ENCODE measurements at places on chromosomes 4 and X.

- no peak for DNase-seq
These were observed 1066.0 kb downstream of the FSTL5 start for GRCh38 chr4:161097821-161098220.

DNA sequence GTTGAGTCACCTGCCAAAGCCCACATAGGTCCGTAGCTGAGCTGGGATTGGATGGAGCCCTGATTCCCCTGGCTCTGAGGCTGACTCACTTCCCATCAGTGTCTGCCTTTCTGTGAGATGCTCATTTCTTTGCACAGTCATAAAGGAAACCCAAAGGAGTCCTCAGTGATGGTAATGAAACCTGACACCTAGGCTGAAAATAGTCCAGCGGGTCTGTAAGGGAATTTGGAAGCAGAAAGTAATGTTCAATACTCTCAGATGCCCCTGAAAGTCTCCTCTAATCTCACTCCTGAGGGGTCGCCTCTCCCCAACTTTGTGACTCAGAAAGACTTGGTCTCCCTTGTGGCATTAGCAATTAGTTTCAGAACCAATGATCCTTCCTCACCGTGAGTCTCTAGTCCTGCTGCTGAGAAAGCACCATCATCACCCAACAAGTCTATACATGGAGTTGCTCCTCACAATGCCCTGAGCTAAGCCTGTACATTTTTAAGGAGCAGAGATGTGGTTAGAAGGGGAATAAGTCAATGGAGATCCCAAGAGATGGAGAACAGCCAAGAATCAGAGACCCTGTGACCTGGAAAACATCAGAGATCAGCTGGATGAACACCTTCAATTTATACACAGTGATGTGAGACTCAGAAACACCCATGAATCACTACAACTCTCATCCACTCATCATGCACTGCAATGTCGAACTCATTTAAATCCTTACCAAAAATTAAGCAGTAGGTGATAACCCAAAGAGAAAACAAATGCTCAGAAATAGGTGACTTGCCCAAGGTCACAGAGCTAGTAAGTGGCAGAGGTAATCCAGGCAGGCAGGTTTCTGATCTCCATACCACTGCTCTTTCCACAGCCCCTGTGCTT, 219.0 kb upstream of the CPEB2 start:
- DNase-seq = no peak

- DNase-seq = no peak
These were observed 119.4 kb downstream of the FAT4 start for GRCh38 chr4:125434136-125434535.

GRCh38 chr4:11165052-11165451, 263.6 kb downstream of the HS3ST1 start:
- DNase-seq = peak; percentile 6

DNA sequence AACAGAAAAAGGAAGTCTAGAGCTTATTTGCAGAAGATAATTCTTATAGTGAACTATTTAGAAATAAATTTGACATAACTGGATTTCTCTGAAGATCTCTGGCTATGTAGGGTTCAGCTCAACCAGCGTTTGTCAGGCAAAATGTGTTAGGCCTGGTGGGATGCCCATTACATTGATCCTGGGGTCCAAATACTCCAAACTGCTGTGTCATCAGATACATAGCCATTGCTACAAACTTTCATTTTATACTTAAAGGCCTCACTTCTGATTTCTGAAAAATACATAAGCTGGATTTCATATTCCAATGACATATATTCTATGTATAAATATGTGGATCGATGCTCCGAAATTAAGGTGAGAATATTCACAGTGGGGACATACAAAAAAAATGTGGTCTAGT, 1958.9 kb upstream of the TENM3 start:
- no peak for DNase-seq

DNA sequence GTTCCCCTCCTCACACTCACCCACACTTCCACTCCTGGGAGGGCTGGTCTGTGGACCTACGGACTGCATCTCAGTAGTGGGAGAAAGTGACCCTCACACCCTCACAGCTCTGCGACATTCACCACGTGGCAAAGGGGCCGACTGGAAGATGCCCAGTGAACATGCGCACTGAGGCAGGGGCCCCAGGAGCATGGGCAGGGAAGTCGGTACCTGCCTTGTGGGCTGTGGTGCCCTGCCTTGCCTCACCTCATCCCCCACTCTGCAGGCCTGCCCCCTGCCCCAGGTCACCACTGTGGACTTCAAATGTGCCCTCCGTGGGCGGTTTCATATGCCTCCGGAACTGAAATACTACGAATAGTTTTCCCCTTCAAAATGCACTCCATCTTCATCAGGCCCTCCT, 46.2 kb upstream of the XAGE1B start:
- no peak for DNase-seq

- no peak for DNase-seq
These were observed 3.6 kb downstream of the GEMIN8 start for GRCh38 chrX:14026121-14026520.

GRCh38 chr4:110347805-110348204, 128.2 kb upstream of the ENPEP start:
- DNase-seq = no peak

DNA sequence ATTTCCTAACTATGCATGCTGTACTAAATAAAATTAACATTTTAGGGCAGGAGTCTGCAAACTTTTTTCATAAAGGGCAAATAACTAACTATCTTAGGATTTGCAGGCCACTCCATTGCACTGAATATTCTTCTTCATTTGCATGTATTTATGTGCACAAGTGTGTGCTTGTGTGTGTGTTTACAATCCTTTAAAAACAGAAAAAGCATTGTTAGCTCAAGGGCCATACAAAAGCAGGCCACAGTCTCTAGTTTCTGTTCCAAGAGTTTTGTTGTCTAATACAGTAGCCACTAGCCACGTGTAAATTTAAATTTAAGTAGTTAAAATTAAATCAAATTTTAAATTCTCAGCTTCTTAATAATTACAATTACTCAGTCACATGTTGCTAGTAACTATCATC, 621.8 kb downstream of the TMA16 start:
- no peak for DNase-seq

- DNase-seq = no peak
These were observed 28.7 kb downstream of the PAPSS1 start for GRCh38 chr4:107691378-107691777.

DNA sequence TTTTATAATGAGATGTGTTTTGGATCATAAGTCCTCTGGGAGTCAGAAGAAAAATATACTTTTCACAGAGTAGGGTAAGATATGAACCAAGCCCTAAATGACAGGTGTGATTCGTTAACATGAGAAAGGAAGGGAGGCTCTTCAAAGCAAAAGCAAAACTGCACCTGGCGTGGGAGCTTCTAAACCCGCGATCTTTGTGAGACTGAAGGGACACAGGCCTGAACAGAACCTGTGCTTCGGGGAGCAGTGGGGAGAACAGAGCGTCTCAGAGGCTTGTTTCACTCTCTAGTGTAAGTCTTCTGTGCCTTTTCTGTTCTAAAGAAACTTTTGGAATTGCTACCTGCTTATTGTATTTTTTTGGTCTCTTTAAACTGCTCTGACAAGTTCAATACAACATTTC, 30.2 kb upstream of the CYP4V2 start:
- DNase-seq = no peak

- DNase-seq = no peak
These were observed 111.5 kb downstream of the LARP7 start for GRCh38 chr4:112748352-112748878.

DNA sequence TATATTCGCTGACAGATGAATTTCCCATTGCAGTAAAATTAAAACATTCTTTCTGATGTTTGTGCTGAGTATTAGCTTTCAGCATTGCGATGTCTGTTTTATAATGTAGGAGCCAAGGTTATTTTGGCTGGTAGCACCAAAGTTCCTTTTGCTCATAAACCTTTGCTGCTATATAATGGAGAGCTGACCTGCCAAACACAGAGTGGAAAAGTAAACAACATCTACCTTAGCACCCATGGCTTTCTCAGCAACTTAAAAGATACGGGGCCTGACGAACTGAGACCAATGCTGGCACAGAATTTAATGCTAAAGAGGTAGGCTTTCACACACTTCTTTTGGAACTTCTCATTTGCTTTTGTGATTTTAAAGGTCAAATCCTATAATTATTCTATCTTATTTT, 46.0 kb downstream of the WDR19 start:
- DNase-seq = no peak

DNA sequence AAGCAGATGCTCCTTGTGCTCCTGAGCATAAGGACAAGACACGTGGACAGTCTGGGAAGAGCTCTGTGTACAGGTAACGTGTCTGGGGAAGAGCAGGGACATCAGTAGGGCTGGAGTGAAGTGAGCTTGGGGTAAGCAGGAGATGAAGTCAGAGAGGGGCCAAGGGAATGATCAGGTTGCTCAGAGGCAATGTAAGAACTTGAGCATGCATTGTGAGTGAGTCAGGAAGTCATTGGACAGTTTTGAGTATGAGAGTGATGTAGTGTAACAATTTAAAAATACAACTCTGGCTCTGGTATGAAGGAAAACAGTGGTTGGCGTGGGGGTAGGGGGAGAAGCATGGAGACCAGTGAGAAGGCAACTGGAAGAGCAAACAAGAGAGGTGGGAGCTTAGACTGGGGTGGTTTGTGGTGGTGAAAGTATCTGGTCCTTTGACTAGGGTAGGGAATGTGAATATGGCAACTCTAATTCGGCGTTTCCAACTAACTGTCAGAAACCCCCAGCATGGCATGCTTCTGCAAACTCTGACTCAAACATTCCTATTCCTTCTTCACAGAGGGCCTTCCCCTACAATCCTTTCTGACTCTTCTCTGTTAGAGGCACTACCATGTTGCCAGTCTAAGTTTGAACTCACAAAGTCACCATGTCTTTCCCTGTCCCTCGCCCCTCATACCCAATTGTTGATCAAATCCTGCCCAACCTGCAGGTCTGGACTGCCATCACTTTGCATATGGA, 57.2 kb downstream of the STBD1 start:
- DNase-seq = no peak

GRCh38 chr4:48248559-48248953, 21.1 kb downstream of the TEC start:
- no peak for DNase-seq

GRCh38 chr4:128449251-128449650, 161.6 kb upstream of the PGRMC2 start:
- no peak for DNase-seq

DNA sequence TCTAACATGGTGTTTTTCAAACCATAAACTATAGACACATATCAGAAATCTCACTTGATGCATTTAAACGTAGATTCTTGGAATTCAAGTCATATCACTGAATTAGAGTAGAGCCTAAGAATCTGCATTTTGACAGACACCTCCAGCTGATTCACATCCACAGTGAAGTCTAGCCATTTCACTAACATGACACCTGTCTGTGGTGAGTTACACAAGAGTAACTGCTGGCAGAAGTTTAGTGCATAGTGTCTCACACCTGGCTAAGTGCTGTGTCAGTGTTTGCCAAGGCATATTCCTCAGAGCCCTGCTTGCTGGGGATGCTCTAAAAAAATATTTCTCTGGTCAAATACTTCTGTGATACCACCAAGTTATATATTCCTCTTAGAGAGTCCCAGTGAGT, 237.5 kb upstream of the DIAPH2 start:
- DNase-seq = no peak

DNA sequence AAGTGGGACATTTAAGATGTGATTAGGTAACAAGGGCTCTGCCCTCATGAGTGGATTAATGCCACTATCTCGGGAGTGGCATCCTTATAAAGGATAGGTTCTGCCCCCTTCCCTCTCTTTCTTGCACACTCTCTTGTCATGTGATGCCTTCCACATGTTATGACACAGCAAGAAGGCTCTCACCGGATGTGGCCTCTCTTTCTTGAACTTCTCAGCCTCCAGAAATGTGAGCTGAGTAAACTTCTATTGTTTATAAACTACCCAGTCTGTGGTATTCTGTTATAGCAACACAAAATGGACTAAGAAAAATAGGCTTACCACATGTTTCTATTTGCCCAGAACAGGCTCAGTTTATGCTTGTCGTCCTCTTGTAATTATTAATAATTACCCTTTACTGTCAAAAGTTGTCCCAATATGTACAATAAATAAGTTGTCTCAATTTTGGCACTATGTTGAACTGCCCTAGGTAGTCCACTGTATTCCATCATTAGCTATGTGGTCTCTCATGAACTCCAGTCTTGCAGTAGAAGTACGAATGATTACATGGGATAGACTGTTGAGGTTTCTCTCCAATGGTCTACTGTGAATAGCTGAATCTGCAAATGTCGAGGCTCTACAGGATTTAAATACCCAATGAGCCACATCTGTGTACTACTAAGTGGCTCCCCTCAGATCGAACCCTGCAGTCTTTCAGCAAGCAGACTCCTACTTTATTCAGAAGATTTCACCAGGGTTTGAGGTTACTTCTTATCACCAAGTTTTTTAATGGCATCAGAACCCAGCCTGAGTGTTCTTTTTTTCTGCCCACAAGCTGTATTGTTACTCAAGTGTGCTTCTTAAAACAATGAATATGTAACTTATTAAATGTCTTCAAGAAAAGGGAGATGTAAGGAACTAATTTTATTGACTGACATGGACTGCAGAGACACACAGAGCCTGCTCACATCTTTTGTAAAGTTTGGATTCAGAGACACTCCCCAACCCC, 102.0 kb upstream of the LEF1 start:
- no peak for DNase-seq

DNA sequence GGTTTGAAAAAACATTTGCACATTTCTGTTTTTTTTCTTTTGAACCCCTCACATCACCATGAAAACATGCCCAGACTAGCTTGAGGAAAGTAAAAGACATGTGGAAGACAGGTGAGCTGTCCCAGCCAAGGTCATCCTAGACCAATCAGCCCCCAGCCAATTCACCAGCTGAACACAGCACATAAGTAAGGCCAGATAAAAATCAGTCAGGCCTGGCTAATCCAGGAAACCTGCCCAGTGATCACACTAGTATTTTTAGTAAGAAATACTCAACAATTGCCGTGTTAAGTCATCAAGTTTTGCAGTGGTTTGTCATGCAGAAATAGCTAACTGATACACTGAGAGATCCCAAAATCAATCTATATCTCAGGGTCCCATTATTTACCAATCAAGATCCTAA, 4.4 kb upstream of the SMR3A start:
- no peak for DNase-seq

DNA sequence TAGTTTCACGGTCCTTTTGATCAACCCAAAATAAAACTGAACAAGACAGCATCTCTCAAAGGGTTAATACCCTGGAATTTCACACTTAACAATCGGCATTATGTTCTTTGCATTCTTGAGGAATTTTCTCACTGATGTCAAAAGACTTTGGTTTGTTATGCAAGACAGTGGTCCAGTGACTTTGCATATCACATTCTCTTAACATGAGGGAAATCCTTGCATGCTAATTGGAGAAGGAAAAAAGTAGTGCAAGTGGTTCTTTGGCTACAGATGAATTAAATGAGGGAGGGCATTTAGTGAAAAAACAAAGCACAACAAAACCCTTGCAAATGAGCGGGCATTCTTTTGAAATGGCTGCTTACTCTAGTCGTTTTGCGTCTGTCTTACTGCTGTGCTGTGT, 105.1 kb upstream of the LIMCH1 start:
- DNase-seq = peak; percentile 89

All from cardiac muscle cell (in vitro differentiated cells and primary cell).